ENCODE measurements at places on chromosomes 2 and 18.

DNA sequence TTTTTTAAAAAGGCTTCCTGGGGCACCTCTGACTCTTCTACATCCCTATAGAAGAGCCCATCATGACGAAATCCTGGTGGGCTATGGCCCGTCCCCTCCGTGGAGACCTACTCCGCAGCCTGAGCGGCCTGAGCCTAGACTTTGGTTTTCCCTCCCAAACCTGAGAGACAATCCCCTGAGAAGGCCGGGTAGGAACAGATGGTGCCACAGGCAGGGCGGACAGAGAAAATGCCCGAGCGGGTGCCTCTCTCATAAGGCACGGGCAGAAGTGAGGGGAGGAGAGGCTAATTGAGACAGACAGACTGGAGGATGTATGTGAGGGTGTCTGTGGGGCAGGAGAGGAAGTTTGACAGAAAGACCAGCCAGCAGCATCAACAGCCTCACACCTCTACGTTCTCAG, 20.2 kb upstream of the SFXN5 start:
- DNase-seq: no peak

- DNase-seq: no peak
Observed at GRCh38 chr2:44560352-44560751, 198.6 kb downstream of the CAMKMT start.

- DNase-seq: no peak
Observed at GRCh38 chr2:82013641-82014040, 1709.1 kb upstream of the LRRTM1 start.

DNA sequence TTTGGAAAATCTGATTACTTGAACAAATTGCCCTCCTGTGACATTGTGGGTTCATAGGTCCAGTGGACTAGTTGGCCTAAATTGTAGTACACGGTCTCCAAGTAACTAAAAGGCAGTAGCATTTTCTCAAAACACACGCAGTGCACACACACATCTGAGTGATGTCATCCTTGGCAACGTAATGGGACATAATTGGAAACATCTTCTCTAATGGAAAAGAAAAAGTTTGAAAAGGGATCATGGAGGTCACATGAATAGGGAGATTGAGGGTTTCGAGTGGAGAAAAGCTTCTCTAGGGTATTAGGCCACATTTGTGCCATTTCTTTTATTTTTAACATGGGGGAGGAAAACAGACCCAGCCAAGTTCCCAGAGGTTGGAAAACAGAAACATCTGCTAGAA, 93.3 kb downstream of the MAP4K4 start:
- no peak for DNase-seq

DNA sequence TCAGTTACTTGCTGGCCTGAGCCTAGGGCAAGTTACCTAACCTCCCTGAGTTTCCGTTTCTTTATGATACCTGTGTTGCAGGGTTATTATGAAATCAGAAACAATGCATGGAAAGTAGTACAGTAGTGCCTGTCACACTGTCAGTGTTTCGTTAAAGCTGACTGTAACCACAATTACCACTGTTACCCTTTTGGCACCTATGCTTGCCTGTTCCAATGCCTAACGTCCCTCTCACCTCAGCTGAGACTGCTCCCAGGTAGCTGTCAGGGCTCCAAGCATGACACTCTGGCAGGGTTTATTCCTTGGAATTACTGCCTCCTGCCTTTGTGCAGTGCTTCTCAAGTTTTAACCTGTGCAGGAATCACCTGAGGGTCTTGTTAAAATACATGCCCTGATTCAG, 135.2 kb upstream of the RBMS1 start:
- DNase-seq: no peak

GRCh38 chr2:190785334-190785733, 95.3 kb upstream of the GLS start:
- DNase-seq: no peak

DNA sequence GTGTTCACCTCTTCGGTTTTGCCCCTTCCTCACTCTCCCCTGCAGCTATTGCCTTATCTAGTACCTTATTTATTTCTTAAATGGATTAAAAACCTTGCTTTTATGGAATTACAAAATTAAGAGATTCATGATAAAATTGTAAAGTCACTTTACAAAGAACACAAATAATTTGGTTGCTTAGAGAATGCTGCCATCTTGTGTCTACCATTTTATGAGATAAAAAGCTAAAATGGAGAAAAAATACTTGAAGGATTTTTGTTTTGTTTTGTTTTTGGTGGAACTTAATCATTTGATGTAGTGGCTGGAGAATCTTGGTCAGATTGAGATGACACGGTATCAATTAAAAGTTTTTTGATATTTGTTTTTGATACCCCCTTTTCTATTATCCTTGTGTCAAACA, 69.6 kb downstream of the R3HDM1 start:
- no peak for DNase-seq

DNA sequence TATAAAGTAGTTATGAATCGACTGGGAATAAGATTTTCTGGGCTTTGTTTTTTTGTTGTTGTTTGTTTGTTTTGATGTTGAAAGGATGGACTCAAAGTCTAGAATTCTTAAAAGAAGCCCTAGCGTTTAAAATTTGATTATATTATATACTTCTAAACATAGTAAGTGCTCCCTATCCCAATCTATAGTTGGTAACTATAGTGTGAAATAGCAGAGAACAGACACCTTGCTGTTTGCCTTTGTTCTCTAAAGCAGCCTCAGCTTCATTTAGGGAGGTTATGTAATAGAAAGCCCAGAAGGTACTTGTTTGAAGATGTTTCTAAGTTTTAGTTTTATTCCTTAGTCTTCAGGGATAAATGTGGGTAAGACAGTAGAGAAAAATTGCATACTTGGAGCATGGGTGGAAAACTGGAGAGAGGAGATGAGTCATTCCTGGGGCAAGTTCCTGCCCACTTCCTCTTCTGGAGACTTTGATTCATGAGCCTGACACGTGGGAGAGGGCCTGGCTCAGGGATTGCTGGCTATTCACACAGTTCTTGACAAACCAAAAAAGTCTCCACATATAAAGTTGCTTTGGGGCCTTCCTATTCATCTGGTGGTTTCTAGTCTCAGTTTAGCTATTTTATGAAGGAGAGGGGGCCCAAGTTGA, 131.9 kb downstream of the MYO1B start:
- no peak for DNase-seq

DNA sequence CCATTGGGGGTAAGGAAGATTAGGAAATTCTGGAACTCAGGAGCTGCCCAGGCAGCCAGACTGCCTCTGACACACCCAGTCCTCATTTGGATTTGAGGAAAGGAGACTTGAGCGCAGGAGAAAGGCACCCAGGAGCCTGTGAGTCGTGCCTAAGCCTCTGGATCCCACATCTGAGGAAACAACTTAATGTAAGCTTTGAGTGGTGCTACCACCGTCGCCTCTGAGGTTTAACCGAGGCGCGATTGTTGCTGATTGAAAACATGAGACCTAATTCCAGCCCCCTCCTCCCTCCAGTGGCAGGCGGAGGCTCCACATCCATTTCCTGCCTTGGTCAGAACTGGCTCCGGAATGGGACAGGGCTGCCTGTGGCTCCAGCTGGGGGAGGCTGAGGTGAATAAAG, 176.7 kb upstream of the PKDCC start:
- DNase-seq: no peak

- DNase-seq: no peak
Observed at GRCh38 chr18:7459851-7460770, 107.0 kb upstream of the PTPRM start.

DNA sequence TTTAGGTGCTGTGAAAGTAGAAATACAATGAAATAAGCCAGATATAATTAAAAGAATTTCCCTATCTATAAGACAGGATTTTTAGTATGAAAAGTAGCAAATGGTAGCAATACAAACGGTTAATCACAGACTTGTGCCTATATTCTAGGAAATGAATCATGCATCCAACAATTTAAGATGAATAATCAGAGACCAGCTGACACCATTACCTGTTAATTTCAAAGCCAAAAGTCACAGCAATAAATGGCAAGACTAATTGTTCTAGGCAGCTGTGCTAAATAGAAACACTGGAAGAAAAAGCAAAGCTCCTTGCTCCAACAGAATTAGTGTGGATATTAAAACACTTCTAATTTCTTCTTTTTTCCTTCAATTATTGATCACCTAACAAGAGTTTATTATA, 35.1 kb upstream of the MPP4 start:
- DNase-seq: no peak

DNA sequence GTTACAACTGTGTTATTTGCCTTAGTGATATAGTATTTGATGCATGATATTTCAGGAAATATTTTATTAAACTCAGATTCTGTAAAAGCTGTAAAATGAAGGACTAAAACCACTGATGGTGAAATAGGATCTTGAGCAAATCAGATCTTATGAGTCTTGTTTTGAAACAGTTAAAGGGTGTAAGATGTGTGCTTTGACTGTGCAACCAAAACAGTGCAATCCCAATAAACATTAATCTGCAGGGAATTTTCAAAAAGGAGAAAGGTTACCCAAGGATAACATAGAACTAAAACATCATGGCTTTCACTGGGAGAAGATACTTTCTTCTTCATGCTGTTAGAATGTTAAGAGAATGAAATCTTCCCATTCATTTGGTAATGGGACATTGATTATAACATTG, 378.7 kb downstream of the PARD3B start:
- no peak for DNase-seq

- no peak for DNase-seq
Observed at GRCh38 chr2:607709-608108, 69.5 kb downstream of the TMEM18 start.

DNA sequence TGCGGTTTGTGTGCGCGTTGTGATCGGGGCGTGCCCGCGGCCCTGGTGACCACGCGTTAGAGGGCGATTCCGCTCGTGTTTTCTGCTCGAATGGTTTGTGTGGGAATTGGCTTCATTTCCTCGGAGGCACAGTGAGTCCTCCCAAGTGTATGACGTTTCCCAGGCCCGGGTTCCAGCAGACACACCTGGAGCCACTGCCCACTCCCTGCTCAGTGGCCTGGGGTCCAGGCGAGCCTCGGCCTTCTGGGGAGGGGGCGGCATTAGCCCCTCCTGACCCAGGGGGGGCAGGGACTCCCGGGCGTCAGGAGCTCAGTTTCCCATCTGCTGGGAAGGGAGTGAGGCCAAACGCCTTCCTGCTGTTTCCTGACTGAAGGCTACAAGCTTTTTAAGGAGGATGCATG, 92.1 kb downstream of the NFATC1 start:
- DNase-seq: no peak

GRCh38 chr18:61742565-61743429, 150.0 kb downstream of the RNF152 start:
- no peak for DNase-seq

DNA sequence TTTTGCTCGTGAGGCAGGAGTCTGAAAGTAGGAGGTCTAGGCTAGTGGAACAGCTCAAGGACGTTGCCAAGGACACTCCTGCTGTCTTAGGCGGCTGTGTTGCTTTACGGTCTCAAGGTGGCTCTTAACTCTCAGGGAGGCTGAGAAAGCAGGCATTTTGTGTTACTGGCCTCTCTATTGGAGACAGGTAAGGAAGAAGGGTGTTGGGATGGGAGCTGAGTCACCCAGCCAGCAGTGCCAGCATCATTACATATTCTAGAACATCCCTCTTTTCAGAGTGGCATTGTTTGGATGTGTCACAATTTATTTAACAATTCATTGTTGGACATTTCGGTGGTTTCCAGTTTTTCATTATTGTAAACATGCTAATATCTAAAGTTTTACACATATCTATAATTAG, 30.8 kb upstream of the TMEM214 start:
- DNase-seq: no peak

GRCh38 chr2:43842866-43843226, 4.1 kb downstream of the ABCG8 start:
- DNase-seq: no peak

- no peak for DNase-seq
Observed at GRCh38 chr2:216717907-216718615, 22.7 kb upstream of the IGFBP5 start.

DNA sequence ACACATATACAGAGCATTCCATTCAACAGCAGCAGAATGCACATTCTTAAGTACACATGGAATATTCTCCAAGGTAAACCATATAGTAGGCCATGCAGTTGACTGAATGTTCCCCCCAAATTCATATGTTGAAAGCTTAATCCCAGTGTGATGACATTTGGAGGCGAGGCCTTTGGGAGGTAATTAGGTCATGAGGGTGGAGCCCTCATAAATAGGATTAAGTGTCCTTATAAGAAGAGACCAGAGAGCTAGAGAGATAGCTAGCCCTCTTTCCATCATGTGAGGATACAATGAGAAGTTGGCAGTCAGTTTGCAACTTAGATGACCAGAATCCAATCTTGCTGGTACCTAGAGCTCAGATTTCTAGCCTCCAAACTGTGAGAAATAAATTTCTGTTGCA, 27.6 kb downstream of the TMEM185B start:
- DNase-seq: no peak

DNA sequence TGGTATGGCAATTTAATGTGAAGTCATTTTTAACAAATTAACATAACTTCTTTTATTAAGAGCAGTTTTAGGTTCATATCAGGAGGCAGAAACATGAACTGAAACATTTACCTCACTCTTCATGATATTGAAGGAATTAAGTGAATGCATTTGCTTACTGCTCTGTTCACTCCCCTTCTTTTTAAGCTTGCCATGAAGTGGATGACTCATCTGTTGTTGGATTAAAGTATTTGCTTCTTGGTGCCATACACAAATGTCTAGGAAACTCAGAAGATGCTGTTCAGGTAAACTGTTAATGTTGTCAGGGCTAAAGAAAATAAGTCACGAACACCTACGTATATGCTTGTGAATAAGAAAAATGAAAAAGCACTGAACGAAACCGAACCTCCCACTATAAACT, 10.2 kb upstream of the CABYR start:
- DNase-seq: no peak

GRCh38 chr2:20224164-20224715, 690 bp downstream of the SDC1 start:
- no peak for DNase-seq

DNA sequence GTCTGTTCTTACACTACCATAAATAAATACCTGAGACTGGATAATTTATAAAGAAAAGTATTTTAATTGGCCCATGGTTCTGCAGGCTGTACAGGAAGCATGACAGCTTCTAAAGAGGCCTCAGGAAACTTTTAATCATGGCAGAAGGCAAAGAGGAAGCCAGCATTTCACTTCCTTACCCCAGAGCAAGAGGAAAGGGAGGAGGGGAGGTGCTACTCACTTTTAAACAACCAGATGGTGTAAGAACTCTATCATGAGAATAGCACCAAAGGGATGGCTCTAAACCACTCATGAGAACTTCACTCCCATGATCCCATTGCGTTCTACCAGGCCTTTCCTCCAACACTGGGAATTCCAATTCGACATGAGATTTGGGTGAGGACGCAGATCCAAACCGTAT, 344.4 kb upstream of the SLC39A10 start:
- DNase-seq: no peak
